ENCODE measurements at places on chromosomes 1 and 21.

DNA sequence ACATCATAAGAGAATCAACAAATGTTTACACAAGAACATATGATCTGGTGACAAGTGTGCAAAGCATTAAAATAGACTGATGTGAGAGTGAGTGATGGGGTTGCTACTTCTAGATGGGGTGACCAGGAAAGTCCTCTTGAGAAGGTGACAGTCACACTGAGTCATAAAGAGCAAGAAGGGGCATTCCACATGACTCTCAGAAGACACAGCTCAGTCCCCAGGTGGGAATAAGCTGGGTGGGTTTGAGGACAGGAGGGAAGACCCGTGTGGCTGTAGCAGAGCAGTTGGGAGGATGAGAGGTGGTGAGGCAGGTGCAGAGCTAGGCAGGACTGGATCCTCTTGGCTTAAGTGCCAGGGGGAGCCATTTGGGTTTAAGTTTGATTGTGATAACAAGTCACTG lies 53.1 kb downstream of the TNR start:
- no peaks in the 10 kb centered on the region for H3K36me3 ChIP-seq
- DNase-seq: no peak
- no peak overlapping the region for H3K27ac ChIP-seq
- H3K4me1 ChIP-seq: no peaks in the 10 kb centered on the region

- no peaks in the 10 kb centered on the region for H3K4me1 ChIP-seq
- no peak overlapping the region for H3K4me3 ChIP-seq
- H3K27me3 ChIP-seq: no peaks in the 10 kb centered on the region
- no peaks in the 10 kb centered on the region for H3K36me3 ChIP-seq
- no peak for DNase-seq
Observed at GRCh38 chr21:27315373-27315772, 348.5 kb upstream of the ADAMTS5 start.

DNA sequence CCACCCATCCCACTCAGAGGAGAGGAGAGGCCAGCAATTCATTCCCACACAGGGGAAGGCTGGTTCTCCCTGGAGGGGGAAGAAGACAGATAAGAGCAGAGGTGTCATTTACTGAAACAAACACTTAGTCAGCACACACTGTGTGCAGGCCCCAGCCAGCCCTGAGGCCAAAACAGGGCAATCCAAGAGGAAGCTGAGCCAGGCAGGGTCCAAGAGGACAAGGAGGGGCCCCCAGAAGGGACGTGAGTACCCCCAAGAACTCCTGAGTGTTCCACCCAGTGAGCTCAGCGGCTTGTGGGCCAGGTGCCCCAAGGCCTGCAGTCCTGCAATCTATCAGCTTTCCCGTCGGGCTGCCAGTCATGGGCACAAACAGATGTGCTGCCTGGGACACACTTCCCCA lies 15.8 kb downstream of the ADGRB2 start:
- no peaks in the 10 kb centered on the region for H3K36me3 ChIP-seq
- no peak for DNase-seq
- H3K4me1 ChIP-seq: peaks cover 5% of the 10 kb centered on the region
- no peaks in the 10 kb centered on the region for H3K27me3 ChIP-seq

DNA sequence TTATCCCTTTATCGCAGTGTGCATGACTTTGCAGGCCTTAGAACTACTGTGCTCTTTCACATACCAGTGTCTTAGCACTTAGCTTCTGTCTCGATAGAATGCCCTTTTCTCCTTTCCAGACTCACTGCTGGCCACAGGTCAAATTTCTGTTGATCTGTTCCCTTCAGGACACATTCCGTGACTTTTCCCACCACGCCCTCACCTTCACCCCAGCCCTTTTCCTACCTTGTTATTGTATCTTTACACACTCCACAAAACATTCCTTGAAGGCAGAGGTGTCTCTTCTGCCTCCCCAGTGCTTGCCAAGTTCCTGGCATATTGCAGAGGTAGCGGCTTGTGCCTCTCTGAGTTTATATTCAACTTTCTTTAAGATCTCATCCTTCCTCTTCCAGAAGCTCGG lies 3.7 kb upstream of the IGSF9 start:
- no peak overlapping the region for H3K27ac ChIP-seq
- no peak for DNase-seq
- no peaks in the 10 kb centered on the region for H3K4me1 ChIP-seq
- peaks cover 23% of the 10 kb centered on the region for H3K27me3 ChIP-seq
- no peak overlapping the region for H3K4me3 ChIP-seq

DNA sequence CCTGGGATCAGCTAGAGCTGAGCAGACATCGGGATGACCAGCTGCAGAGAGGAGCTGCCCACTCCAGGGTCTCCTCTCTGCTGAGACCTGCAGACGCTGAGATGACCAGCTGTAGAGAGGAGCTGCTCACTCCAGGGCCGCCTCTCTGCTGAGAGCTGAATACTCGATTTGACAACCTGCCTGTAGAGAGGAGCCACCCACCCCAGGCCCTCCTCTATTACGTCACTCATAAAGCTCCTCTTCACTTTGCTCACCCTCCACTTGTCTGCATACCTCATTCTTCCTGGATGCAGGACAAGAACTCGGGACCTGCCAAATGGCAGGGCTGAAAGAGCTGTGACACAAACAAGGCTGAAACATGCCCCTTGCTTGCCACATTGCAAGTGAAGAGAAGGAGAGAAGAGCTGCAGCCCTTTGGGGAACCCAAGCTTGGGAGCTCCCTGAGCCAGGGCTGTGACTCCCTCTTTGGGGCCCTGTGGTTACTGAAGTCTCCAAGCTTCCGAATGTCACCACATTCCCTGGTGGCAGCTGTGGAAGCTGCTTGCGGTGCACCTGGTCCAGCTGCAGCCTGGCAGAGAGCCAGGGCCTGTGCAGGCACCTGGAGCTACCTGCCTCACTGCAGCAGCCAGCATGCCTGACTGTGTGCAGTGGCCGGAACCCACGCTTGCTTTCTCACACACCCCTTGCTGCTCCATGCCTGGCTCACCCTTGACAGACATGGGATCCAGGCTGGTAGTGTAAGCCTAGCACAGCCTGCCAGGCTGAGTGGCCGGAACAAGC lies 59.6 kb downstream of the CC2D1B start:
- H3K4me3 ChIP-seq: no peak overlapping the region
- no peaks in the 10 kb centered on the region for H3K27me3 ChIP-seq
- no peaks in the 10 kb centered on the region for H3K4me1 ChIP-seq
- no peaks in the 10 kb centered on the region for H3K36me3 ChIP-seq
- no peak overlapping the region for H3K27ac ChIP-seq

GRCh38 chr1:169098380-169098779 lies 8.1 kb upstream of the ATP1B1 start:
- no peak for DNase-seq
- no peaks in the 10 kb centered on the region for H3K36me3 ChIP-seq
- no peak overlapping the region for H3K4me3 ChIP-seq
- peaks cover 6% of the 10 kb centered on the region for H3K4me1 ChIP-seq

- peaks cover 35% of the 10 kb centered on the region for H3K36me3 ChIP-seq
- no peak overlapping the region for H3K4me3 ChIP-seq
- no peaks in the 10 kb centered on the region for H3K27me3 ChIP-seq
- DNase-seq: no peak
- peak overlapping the region; percentile 94 for H3K27ac ChIP-seq
Observed at GRCh38 chr1:1264026-1264425, 9.6 kb downstream of the UBE2J2 start.

- no peak overlapping the region for H3K27ac ChIP-seq
- no peak for DNase-seq
- peaks cover 4% of the 10 kb centered on the region for H3K4me1 ChIP-seq
- H3K4me3 ChIP-seq: peak overlapping the region; percentile 76
- no peaks in the 10 kb centered on the region for H3K27me3 ChIP-seq
Observed at GRCh38 chr1:205229916-205230700, 2.4 kb downstream of the TMCC2 start.

DNA sequence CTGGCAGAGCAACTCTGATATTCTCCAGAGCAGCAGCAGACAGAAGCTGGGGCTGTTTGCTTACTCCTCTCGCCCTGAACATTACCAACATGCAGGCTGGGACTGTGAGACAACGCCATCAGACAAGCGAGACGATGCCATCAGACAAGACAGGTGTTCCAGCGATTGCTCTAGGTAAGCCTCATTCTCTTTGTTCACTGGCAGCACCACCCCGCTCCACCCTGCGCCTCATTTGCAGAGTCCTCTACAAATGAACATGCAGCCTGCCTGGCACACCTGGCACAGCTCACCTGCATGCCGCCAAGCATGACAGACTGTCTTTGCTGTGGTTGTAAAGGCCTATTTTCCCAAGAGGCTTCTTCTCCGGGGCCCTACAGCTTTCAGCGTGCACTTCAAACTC lies 346.2 kb downstream of the SMYD3 start:
- peaks cover 9% of the 10 kb centered on the region for H3K4me1 ChIP-seq
- H3K27ac ChIP-seq: no peak overlapping the region
- no peaks in the 10 kb centered on the region for H3K36me3 ChIP-seq
- H3K27me3 ChIP-seq: no peaks in the 10 kb centered on the region

DNA sequence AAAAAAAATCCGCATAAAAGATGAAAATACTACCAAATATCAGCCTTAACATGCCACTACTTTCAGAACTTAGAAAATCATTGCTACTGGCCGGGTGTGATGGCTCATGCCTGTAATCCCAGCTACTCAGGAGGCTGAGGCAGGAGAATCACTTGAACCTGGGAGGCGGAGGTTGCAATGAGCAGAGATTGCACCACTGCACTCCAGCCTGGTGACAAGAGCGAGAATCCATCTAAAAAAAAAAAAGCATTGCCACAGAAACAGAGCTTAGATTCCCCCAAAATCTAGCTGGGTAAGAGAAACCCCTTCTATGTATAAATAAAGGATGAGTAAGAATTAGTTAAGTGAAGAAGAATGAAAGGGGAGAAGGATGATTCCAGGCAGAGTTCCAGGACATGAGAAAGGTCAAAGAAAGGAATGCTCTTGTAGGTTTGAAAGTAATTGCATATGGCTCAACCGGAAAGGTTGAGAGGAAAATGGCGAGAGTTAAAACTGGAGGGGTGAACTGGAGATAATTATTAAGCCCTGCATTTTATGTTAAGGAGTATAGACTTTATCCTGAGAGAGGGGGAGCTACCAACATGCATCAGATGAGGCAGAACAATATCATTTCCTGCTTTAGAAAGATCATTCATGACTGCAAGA lies 19.7 kb upstream of the NRDC start:
- H3K4me1 ChIP-seq: peaks cover 13% of the 10 kb centered on the region
- peak; percentile 61 for DNase-seq
- H3K27me3 ChIP-seq: no peaks in the 10 kb centered on the region
- no peak overlapping the region for H3K4me3 ChIP-seq
- H3K36me3 ChIP-seq: no peaks in the 10 kb centered on the region
- H3K27ac ChIP-seq: peak overlapping the region; percentile 86

DNA sequence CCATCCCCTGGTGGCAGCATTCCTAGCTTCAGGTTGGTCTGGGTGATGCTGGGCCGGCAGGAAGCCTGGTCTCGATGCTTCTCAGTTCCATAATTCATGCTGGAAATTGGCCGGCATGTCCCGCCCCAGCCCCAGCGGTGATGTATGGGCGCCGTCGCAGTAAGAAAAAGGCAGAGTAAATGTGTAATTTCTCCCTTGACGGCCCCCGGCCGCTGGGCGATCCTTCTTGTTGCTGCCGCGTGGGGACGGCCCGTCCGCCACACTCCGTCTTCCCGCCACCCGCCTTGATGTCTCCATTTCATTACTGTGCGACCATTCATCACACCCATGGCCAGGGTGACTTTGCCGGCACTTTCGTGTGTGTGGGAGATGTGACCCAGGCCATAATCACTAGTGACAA lies 8.5 kb downstream of the DMAP1 start:
- peaks cover 20% of the 10 kb centered on the region for H3K36me3 ChIP-seq
- peaks cover 7% of the 10 kb centered on the region for H3K4me1 ChIP-seq
- DNase-seq: no peak
- no peak overlapping the region for H3K27ac ChIP-seq

DNA sequence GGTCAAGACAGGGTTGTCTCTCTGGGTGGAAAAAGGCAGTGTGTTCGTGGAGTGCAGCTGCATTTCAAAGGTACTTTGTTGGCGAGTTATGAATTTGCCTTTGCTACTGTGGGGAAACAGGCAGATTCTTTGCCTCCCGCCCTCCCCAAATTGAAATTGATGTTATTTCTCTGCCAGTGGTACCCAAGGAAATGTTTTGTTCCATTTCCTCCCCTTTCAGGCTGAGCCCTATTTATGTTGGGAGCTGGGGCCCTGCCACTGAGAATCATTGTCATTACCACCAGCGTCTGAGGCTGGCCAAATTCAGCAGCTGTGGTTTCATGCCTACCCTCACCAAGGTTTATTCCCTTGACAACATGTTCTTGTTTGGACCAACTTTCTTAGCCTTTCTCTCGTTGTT lies 48.5 kb upstream of the OLIG2 start:
- no peak overlapping the region for H3K27ac ChIP-seq
- no peak overlapping the region for H3K4me3 ChIP-seq
- H3K27me3 ChIP-seq: peaks cover 3% of the 10 kb centered on the region
- no peaks in the 10 kb centered on the region for H3K36me3 ChIP-seq
- H3K4me1 ChIP-seq: no peaks in the 10 kb centered on the region

GRCh38 chr1:115764541-115764940 lies 4.0 kb downstream of the CASQ2 start:
- DNase-seq: peak; percentile 8
- no peaks in the 10 kb centered on the region for H3K4me1 ChIP-seq
- H3K27ac ChIP-seq: no peak overlapping the region
- H3K36me3 ChIP-seq: no peaks in the 10 kb centered on the region
- H3K4me3 ChIP-seq: no peak overlapping the region

DNA sequence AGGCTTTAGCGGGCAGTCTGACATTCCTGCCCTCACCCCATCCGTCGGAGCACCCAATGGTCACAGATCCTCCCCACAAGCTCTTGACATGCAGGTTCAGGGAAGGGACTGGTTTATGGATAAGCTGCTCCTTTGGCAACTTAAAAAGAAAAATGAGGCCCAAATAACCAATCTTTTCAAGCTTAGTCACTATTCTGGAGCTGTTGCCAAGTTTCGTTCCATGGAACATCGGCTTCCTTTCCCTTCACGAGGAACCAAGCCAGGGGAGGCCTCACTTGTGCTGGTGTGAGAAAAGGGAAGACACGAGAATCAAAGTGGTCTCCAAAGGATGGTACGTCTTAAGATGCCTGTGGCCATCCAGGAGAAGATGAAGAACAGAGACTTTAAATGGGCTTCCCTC lies 46.1 kb upstream of the LPAR3 start:
- H3K36me3 ChIP-seq: no peaks in the 10 kb centered on the region
- H3K27me3 ChIP-seq: peaks cover 4% of the 10 kb centered on the region
- no peak overlapping the region for H3K4me3 ChIP-seq

GRCh38 chr1:234014208-234014607 lies 109.7 kb downstream of the SLC35F3 start:
- no peaks in the 10 kb centered on the region for H3K27me3 ChIP-seq
- no peak for DNase-seq
- H3K4me1 ChIP-seq: no peaks in the 10 kb centered on the region
- H3K4me3 ChIP-seq: no peak overlapping the region

Data from fibroblast of lung (primary cell).